ENCODE measurements at places on chromosomes 6 and 20. TPM values are rescaled to one million over a fixed set of nuclear protein-coding genes. Genes with fewer than 3 reads are reported as not detected.
A peak's percentile ranks its signal among the peaks of the same experiment; 100 is the strongest.

ANGPT4 gene
- total RNA-seq, result 0.07 TPM

DNA sequence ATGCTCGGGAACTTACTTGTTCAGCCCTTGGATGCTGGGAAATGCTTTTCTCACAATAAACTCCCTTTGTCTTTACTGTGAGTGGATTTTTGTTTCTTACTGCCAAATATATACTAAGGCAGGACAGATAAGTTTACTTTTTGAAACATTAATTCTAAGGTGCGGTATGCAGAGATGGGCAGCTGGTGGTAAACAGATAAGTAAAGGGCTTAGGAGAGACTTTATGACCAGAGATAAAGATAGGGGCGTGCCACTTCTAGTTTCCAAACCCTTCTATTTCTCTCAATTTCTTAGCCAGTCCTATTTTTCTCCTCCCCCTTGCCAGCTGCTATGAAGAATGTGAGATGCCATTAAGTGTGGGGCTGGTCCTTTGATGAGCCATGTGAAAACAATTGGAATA, 16.3 kb downstream of the SAMD3 start:
- H3K27me3 ChIP-seq, result no peaks in the 10 kb centered on the region
- no peak for DNase-seq
- H3K4me1 ChIP-seq, result no peaks in the 10 kb centered on the region
- no peak overlapping the region for H3K27ac ChIP-seq
- H3K36me3 ChIP-seq, result no peaks in the 10 kb centered on the region

GRCh38 chr20:44615169-44615791, 32.9 kb downstream of the PKIG start:
- H3K27ac ChIP-seq, result peak overlapping the region; percentile 12
- no peak overlapping the region for H3K4me3 ChIP-seq
- DNase-seq, result no peak
- peaks cover 17% of the 10 kb centered on the region for H3K4me1 ChIP-seq
- no peaks in the 10 kb centered on the region for H3K27me3 ChIP-seq

DNA sequence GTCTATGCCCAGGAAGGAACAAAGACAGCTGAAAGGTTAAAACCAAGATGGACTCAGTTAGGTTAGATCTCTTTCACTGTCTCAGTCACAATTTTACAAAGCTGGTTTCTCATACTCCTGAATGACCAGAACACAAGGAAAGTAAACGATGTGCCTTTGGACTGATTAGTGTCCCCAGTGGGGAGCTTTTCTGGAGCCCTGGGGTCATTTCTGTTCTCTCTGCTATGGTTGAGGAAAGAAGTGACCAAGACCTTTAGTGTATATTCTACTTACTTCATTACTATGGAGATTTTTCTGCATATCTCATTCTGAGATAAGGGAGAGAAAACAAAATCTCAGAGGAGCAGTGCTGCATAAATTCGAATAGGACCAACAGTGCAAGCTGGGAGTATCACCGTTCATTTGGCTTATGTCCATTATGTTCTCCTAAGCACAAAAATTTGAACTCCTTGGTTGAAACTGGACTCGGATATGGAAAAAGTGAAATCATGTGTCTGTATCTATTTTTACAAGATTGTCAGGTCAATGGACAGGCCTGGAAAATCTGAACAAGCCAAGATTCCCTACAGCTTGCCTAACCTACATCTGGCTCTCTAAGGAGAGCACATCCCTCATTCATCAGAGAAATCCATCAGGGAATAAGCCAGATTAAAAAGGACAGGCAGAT, 34.4 kb upstream of the ENPP1 start:
- no peak overlapping the region for H3K27ac ChIP-seq
- H3K36me3 ChIP-seq, result no peaks in the 10 kb centered on the region
- no peak for DNase-seq
- no peaks in the 10 kb centered on the region for H3K27me3 ChIP-seq
- no peak overlapping the region for H3K4me3 ChIP-seq
- H3K4me1 ChIP-seq, result no peaks in the 10 kb centered on the region

- DNase-seq, result no peak
- H3K36me3 ChIP-seq, result peaks cover 7% of the 10 kb centered on the region
- no peak overlapping the region for H3K4me3 ChIP-seq
These were observed 120.0 kb downstream of the SIM1 start for GRCh38 chr6:100344761-100345160.

- peaks cover 5% of the 10 kb centered on the region for H3K4me1 ChIP-seq
- peak overlapping the region; percentile 84 for H3K4me3 ChIP-seq
- peaks cover 2% of the 10 kb centered on the region for H3K36me3 ChIP-seq
- H3K27me3 ChIP-seq, result peaks cover 63% of the 10 kb centered on the region
- H3K27ac ChIP-seq, result no peak overlapping the region
These were observed 42.0 kb upstream of the LY86 start for GRCh38 chr6:6546318-6547109.

GRCh38 chr6:163647624-163648023, 233.1 kb downstream of the QKI start:
- no peaks in the 10 kb centered on the region for H3K36me3 ChIP-seq
- H3K27ac ChIP-seq, result no peak overlapping the region
- no peak for DNase-seq

Measured in neural crest cell (in vitro differentiated cells).